ENCODE measurements at places on chromosomes 3 and 15.

- no peak for DNase-seq
Measured at GRCh38 chr3:44803298-44803697, 41.7 kb downstream of the KIF15 start.

DNA sequence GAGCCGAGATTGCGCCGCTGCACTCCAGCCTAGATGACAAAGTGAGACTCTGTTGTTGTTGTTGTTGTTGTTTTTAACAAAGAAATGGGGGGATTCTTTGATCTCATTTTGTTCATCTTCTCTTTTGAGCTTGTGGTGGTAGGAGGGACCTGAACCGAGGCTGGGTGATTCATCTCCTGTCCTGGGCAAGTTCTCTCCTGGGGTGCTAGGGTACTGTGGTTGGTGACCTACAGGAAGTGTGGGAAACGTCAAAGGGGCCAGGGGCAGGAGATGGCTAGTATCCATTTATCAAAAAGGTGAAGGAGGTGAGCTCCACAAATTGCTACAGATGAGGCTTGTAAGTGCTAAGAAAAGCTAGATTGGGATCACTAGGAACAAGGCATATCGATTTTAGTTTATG lies 14.3 kb downstream of the PPCDC start:
- DNase-seq = peak; percentile 14

DNA sequence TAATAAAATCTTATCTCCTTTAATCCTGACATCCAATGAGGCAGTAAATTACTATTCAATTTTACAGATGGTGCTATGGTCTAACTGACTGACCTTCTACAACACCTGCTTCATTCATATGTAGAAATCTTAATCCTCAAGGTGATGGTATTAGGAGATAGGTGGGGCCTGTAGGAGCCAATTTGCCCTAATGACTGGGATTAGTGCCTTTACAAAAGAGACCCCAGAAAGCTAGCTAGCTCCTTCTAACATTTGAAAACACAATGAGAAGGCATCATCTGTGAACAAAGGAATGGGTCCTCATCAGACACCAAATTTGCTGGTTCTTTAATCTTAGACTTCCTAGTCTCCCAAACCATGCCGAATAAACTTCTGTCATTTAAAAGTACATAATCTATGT lies 137.4 kb upstream of the UBP1 start:
- DNase-seq = no peak

- DNase-seq = peak; percentile 68
Measured at GRCh38 chr3:31043184-31043819, 148.8 kb upstream of the GADL1 start.

- DNase-seq = no peak
Measured at GRCh38 chr3:131370935-131371687, 10.5 kb upstream of the NUDT16 start.

GRCh38 chr3:8848696-8849131 lies 79.3 kb upstream of the OXTR start:
- DNase-seq = peak; percentile 82

GRCh38 chr3:59540696-59541095 lies 490.9 kb upstream of the CFAP20DC start:
- DNase-seq = no peak

- DNase-seq = no peak
Measured at GRCh38 chr3:38967693-38967989, 84.1 kb downstream of the SCN11A start.

GRCh38 chr15:72426753-72427152 lies 28.6 kb downstream of the TMEM202 start:
- no peak for DNase-seq

DNA sequence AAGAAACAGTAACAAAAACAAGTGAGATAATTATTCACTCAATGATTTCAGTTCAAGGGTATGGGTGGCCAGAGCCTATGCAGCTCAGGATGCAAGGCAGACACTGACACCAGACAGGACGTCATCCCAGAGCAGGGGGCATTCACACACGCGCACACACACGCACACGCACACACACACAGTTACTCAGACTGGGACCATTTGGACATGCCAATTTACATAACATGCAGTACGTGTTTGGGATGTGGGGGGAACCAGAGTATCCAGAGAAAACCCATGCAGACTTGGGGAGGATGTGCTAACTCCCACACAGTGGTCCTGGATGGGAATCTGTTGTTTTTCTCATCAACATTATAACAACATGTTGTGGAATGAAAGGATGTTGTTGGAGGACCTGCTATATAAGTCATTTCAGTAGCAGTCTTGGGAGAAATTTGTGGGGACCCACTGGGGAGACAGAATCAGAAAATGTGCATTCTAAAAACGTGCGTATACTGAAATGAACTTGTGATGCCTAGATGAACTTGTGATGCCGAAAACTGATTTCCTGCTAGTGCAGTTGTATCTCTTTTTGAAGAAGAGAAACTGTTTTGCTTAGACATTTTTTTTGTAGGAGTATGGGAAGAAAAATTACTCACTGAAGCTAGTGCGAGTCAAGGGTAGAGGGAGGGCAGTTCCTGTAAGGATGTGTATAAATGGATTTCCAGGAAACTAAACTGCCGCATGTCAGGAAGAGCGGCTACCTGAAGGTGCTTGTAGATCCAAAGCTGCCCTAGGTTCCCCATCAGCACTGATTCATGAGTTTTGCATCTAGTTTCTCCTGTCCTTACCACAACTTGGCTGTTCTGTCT lies 25.2 kb downstream of the CD200 start:
- peak; percentile 6 for DNase-seq

DNA sequence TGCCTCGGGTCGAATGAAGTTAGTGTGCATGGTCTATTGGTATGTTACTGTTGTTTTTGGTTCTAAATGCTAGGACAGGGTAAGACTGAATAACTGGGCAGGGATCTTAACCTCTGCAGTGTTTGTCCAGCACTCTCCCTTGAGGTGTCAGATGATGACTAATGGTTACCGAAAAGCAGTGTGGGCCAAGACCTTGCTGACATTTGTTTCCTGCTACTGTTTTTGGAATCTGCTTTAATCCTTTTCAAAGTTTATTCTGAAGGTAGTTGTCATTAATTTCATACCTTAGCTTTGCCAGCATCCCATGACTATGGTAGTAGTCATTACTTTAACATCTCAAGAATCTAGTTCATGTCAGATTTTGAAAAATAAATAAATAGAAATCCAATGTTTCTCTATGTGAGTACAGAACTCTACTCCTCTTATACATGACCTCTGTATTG lies 117.0 kb downstream of the P3H2 start:
- peak; percentile 43 for DNase-seq

GRCh38 chr3:192847941-192848340 lies 69.7 kb downstream of the MB21D2 start:
- peak; percentile 85 for DNase-seq

DNA sequence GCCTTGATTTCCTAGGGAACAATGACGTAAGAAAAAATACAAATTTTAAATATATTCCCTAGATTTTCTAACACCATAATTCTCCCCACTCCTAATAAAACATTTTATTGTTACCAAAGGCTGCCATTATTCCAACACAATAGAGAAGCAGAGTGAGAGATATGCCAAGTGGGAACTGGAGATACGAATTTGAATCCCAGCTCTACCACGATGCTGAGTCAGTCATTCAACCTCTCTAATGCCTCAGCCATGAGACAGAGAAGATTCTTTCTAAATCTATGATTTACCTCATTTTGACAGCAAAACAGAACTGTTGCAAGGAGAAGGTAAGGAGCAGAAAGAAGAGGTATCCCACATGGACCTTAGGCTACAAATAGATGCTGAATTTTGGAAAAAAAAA lies 112.5 kb downstream of the IGF2BP2 start:
- DNase-seq = no peak

DNA sequence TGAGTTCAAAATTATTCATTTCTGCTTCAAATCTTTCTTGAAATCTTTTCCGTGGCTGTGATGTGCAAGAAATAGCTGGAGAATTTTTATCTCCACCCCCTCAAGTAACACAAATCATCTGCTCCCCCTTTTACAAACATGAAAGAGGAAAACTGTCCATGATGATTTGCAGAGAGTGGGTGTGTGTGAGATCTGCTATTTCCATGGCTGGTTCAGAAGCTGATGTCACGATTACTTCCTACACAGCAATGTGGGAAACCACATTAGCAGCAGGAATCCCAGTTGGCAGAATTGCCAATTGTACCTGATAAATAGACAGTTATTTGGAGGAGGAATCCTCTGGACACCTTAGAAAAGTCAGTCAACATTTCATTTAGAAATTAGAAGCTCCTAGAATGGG lies 75.2 kb upstream of the GRM7 start:
- no peak for DNase-seq

DNA sequence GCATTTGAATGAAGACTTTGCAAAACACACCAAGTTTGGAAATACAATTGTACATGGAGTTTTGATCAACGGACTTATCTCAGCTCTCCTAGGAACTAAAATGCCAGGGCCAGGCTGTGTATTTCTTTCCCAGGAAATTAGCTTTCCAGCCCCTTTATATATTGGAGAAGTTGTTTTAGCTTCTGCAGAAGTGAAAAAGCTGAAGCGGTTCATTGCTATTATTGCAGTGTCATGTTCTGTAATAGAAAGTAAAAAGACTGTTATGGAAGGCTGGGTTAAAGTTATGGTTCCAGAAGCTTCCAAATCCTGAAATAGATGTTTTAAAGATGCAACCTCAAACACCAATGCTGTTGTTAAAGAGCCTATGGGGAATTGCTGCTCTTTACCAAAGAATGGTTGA lies 11.5 kb downstream of the HTD2 start:
- no peak for DNase-seq

GRCh38 chr3:51501833-51502561 lies 2.2 kb upstream of the DCAF1 start:
- DNase-seq = peak; percentile 76

DNA sequence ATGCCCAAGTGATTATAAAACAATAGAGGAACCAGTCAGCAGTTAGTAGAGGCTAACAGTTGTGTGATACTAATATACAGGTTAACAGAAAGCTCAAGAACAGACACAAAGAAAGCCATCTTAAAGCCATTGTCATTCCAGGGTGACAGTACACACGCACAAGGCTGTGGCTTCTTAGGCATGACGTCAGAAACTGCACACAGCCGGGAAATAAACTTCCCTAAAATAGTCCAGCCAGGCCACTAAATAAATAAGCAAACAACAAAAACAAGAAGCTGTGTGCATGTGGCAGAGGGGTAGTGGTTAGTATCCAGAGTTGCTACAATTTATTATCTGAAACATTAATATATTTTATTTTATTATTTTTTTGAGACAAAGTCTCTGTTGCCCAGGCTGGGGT lies 49.8 kb downstream of the PPCDC start:
- peak; percentile 65 for DNase-seq

- no peak for DNase-seq
Measured at GRCh38 chr3:109325657-109326056, 9.3 kb upstream of the DPPA2 start.

DNA sequence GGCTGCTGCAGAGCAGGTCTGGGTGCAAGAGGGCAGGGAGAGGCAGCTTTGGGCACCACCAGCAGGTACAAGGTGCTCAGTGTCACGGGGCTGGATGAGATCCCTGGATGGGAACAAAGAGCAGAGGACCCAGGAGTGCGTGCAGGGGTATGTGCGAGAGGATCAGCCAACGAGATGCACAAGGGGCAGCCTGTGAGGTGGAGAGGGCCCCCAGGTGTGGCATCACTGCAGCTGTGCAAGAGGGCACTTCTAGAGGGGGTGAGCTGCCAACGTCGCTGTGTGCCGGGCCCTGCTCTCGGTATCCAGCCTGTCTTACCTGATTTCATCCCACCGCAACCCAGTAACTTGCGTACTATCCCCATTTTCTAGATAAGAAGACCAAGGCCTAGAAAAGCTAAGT lies 67.3 kb upstream of the SNRPA1 start:
- DNase-seq = no peak

DNA sequence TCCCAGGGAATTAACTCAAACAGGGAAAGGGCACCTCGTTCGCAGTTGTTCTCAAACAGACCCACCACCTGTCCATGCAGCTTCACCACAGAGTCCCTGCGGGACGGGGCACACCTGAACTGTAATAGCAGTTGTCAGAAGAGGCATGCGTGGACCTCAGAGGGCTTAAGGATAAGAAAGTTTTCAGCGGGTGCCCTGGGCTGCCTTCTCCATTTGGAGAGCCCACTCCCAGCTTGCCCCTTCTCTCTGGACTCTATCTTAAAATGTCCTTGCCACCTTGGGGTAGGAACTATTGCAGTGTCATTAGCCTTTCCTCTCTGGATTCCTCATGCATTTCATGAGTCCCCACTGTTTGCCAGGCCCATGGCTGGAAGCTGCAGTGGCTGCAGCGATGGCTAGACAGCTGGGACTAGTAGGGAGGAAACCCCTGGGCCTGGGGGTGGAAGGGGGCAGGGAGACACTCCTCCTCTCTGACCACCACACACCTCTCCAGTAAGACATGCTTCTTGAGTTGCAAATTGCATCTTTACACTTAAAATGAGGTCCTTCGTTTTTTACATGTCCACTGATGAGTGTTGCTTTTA lies 33.5 kb downstream of the PDIA5 start:
- no peak for DNase-seq

- DNase-seq = peak; percentile 47
Measured at GRCh38 chr15:37872661-37873060, 61.8 kb upstream of the TMCO5A start.

DNA sequence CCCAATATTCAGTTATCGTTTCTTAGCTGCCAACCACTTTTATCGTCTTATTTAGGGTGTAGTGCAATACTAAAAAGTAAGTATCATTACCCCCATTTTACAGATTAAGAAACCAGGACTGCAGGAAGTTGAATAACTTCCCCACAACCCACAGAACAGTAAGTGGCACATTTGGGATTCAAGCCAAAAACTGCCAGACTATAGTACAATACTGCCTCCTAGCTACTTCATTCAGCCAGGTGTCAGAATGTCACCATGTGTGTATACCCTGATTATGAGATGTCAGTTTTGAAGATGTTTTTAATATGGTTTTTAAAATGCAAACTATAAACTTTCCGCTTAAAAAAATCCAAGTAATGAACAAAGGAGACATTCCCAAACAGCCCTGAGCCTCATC lies 74.2 kb upstream of the PROK2 start:
- DNase-seq = peak; percentile 4

DNA sequence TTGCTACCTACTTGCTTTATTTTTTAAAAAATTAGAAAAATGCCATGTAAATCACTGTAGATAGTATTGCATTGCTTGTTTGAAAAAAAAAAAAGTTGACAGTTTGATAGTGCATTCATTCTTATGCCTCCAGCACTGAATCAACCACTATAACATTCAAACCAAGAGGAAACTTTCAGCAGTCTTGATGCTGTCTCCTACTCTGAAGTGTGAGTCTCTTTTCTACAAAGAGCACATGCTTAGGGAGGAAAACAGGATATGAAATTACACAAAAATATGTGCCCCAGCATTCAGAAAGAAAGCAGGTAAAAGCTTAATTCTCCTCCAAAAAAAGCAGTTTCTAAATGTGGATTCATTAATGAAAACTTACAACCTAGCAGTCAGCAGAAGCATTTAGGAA lies 78.3 kb downstream of the ZBTB20 start:
- DNase-seq = no peak

GRCh38 chr3:77342688-77343087 lies 302.8 kb downstream of the ROBO2 start:
- no peak for DNase-seq
